NCI-H2171 (cell line): ENCODE measurements at places on chromosomes 4 and X.

DNA sequence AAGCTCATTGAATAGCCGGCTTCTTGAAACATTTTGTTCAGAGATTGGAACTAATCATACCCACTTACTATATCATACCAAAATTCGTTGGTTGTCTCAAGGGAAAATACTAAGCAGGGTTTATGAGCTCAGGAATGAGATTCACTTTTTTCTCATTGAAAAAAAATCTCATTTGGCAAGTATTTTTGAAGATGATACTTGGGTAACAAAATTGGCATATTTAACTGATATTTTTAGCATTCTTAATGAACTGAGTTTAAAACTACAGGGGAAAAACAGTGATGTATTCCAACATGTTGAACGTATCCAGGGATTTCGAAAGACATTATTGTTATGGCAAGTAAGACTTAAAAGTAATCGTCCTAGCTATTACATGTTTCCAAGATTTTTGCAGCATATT, 6.4 kb downstream of the FAM200B start:
- no peak for DNase-seq

DNA sequence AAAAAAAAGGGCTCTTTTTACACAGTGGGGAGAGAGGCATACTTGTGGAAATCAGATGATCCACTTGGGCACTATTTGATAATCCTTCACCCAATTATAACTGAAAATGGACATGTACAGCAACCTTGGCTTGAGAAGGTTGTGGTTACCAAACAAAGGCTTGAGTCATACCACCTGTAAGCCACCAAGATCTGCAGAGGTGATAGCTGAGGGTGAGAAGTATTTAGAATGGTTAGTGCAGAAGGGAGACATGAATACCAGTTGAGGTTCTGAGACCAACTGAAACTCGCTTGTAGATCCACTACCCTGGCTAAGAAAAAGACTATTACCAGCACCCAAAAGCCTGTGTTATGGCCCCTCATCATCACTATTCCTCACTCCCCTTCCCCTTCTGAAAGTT, 614.0 kb downstream of the STIM2 start:
- DNase-seq: no peak

- DNase-seq: peak; percentile 34
These were observed 154.5 kb upstream of the SLC4A4 start for GRCh38 chr4:71184195-71184781.

- no peak for DNase-seq
These were observed 2.7 kb downstream of the JAKMIP1 start for GRCh38 chr4:6197433-6198174.

DNA sequence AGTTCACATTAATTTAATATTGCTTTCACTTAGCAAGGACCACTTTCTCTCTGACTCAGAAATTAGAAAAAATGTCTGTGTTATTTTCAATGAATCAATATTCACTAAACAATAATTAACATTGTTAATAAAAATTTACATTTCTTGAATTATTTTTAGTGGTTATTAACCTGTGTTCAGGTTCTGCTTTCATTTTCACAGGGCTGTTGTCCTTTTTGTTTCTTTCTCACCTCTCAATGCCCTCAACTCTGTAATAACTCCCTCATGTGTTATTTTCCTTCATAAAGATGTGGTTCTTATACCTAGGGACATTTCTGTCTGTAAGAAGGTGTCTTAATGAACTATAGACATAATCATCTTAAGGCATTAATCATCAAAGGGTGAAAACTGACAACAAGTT, 43.1 kb upstream of the PRR27 start:
- DNase-seq: no peak

- DNase-seq: no peak
These were observed 242.2 kb upstream of the CTSO start for GRCh38 chr4:156195914-156196313.

DNA sequence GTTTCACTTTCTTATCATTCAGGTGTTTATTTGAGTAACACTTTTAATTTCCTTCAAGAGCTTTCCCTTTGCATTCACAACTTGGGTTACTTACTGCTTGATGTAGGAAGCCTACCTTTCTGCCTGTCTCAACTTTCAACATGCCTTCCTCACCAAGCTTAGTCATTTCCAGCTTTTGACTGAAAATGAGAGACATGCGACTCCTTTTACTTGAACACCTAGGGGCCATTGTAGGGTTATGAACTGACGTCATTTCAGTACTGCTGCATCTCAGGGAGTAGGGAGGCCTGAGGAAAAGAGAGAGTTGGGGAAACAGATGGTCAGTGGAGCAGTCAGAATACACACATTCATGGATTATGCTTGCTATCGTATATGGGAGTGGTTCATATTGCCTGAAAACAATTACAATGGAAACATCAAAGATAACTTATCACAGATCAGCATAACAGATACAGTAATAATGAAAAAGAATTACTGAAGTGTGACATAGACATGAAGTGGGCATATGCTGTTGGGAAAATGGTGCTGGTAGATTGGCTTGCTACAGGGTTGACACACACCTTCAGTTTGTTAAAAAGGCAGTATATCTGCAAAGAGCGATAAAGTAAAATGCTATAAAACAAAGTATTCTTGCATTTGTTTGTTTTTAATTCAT, 25.7 kb downstream of the USP53 start:
- DNase-seq: no peak
